Heart right ventricle (tissue), 16 donors: ENCODE measurements at places on chromosomes 1 and 21. TPM values are rescaled to one million over a fixed set of nuclear protein-coding genes. Genes with fewer than 3 reads are reported as not detected.

Gene GRHL3
- polyA plus RNA-seq = not detected

Gene DAB1
- polyA plus RNA-seq = 2.7 TPM

- H3K27ac ChIP-seq = no peak overlapping the region
- H3K4me1 ChIP-seq = peaks cover 9% of the 10 kb centered on the region
- no peaks in the 10 kb centered on the region for H3K36me3 ChIP-seq
Observed at GRCh38 chr21:35696644-35697043, 363.7 kb downstream of the SETD4 start.

DNA sequence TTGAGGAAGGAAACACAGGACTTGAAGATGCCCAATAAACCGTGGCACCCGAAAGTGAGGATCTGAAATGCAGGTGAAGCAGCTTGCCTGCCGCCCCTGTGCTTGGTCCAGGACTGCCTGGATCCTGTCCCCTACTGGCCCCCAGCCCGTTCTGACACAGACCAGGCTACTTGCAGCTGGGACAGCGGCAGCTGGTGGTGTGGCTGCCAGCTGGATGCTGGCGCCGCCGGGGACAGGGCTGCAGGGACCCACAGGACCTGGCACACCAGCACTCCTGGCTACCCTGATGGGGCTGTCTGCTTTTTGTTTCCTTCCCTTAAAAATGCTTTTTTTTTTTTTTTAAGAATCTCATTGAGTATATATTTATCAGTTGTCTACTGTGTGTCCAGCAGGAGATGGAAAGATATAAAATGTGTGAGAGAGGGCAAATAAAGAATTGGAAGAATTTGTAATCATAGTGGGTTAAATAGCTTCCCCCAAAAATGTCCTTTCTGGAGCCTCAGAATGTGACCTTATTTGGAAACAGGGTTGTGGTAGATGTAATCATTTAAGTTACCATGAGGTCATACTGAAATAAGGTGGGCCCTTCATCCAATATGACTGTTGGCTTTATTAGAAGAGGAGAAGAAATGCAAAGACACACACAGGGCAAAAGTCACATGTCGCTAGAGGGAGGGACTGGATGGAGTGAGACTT lies 165.6 kb downstream of the DSCAM start:
- DNase-seq = peak; percentile 55
- H3K4me3 ChIP-seq = no peak overlapping the region
- no peak overlapping the region for H3K27ac ChIP-seq

- H3K27ac ChIP-seq = no peak overlapping the region
- peaks cover 5% of the 10 kb centered on the region for H3K4me1 ChIP-seq
- no peak overlapping the region for H3K4me3 ChIP-seq
- H3K27me3 ChIP-seq = no peaks in the 10 kb centered on the region
- H3K36me3 ChIP-seq = no peaks in the 10 kb centered on the region
Observed at GRCh38 chr1:52707927-52708655, 9.9 kb upstream of the COA7 start.

DNA sequence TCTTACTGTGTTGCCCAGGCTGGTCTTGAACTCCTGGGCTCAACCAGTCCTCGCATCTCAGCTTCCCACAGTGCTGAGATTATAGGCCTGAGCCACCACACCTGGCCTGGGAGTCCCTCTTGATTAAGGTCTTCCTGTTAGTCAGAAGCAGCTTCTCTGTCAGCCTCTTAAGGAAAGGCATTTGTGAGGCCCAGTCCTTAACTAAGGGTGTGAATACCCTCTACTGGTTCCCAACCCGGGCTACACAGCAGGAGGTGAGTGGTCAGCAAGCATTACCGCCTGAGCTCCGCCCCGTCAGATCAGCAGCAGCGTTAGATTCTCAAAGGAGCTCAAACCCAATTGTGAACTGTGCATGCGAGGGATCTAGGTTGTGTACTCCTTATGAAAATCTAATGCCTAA lies 117.2 kb downstream of the DYRK1A start:
- no peaks in the 10 kb centered on the region for H3K27me3 ChIP-seq
- H3K4me1 ChIP-seq = peaks cover 16% of the 10 kb centered on the region
- DNase-seq = no peak
- H3K36me3 ChIP-seq = peaks cover 77% of the 10 kb centered on the region
- H3K4me3 ChIP-seq = no peak overlapping the region
- no peak overlapping the region for H3K27ac ChIP-seq

DNA sequence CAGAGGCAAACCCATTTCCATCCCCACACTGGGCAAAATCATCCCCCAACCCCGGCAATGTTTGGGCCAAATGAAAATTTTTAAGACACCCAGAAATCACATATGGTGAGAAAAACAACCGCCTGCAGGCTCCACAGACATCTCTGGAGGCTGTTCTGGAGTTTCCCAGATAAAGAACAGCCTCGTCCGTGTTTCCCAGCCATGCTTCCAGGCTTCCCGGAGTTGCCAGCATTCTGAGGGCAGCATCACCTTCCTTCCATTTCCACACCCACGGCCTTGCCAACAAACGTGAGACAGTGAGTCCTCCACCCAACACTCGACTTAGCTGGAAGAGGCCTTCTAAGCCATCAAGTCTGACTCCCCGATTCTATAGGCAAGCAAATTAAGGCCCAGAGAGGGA lies 36.9 kb downstream of the KCNN3 start:
- H3K27me3 ChIP-seq = no peaks in the 10 kb centered on the region
- no peak overlapping the region for H3K4me3 ChIP-seq
- no peaks in the 10 kb centered on the region for H3K36me3 ChIP-seq
- no peak for DNase-seq

DNA sequence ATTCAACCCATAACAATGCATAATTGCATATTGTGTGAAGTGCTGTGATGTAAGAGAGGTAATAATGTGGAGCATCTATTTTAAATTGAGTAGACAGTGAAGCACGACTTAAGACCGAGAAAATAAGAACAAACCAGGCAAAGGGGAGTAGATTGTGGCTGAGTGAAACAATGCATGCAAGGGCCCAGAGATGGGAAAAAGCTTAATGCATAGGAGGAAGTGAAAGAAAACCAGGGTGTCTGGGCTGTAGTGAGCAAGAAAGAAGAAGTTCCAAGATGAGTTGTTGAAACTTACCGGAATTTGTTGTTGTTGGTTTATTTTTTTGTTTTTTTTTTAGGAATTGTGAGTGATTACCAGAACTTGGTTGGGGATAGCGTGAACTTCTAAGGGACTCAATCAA lies 104.7 kb downstream of the SNX7 start:
- no peak for DNase-seq
- H3K27ac ChIP-seq = no peak overlapping the region
- no peak overlapping the region for H3K4me3 ChIP-seq
- no peaks in the 10 kb centered on the region for H3K27me3 ChIP-seq
- no peaks in the 10 kb centered on the region for H3K4me1 ChIP-seq
- H3K36me3 ChIP-seq = no peaks in the 10 kb centered on the region

- no peaks in the 10 kb centered on the region for H3K27me3 ChIP-seq
- DNase-seq = no peak
- H3K27ac ChIP-seq = no peak overlapping the region
Observed at GRCh38 chr1:22531251-22531650, 32.0 kb upstream of the EPHA8 start.

- no peaks in the 10 kb centered on the region for H3K4me1 ChIP-seq
- no peak overlapping the region for H3K27ac ChIP-seq
- no peak overlapping the region for H3K4me3 ChIP-seq
- no peaks in the 10 kb centered on the region for H3K27me3 ChIP-seq
- no peak for DNase-seq
Observed at GRCh38 chr1:218705391-218705790, 360.3 kb downstream of the TGFB2 start.
